Esophagus mucosa (tissue), 1 donor: ENCODE measurements at places on chromosomes 2 and 18.

GRCh38 chr2:206832873-206833272 is 67.5 kb downstream of the FASTKD2 start:
- ATAC-seq: no peak

- no peak for ATAC-seq
These were observed 663.5 kb downstream of the DPP10 start for GRCh38 chr2:115105966-115106365.

DNA sequence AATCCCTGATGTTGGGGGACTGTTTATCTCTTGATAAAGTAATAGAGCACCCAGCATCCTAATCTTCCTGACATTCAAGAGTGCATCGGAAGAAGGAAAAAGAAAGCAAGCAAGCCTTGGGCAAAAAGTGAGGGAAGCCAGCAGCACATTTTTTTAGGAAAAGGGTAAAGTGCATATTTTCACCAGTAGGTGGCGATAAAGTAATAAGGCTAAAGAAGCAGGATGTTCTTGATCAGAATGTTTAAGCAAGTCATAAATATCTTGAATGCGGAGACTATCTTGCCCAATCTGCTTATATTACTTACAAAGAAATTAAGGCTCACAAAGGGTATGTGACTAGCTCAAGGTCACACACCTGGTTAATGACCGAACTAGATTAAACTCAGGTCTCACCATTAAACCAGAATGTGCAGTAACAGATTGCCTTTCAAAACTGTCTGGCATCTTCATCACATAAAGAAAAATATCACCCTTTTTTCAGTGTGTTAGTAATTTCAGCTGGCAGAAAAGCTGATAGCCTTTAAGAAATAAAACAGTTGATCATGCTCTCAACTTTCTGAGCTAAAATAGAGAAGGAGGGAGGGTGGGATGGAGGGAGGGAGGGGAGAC is 83.8 kb downstream of the VIT start:
- peak; percentile 53 for ATAC-seq

DNA sequence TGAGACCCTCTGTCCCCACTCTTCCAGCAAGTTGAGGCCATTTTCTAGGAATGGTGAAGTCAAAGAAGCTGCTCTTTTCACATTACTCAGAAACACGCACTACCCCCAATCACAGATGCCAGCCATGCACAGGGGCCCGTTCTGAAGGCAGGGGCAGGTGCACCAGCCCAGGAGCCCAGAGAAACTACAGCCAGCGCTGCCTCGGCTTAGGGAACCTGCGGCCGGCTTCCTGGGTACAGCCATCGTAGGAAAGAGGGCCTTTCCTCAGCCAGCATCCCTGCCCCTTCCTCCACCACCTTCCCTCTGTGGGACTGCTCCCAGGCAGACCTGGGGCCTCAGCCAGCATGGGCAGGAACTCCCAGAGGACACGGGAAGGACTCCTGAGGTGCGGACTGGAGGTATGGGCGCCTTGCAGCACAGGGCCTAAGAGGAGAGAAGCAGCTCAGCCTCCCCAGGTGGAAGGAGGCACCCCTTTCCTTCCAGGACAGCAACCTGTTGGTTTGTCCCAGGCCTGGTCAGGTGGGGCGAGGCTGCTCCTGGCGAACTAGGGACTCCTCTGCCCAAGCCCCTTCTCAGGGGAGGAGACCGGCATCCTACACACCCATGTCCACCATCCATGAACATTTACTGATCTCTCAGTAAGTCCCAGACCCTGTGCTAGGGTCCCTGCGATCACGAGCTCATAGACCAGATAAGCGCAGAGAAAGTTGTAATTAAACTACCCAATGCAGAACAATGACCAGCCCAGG is 99.0 kb upstream of the ID2 start:
- no peak for ATAC-seq
